ENCODE measurements at places on chromosomes 1 and 21.

- DNase-seq, result no peak
Observed at GRCh38 chr1:227268943-227269342, 49.3 kb downstream of the CDC42BPA start.

- DNase-seq, result no peak
Observed at GRCh38 chr1:206924592-206925105, 2.9 kb upstream of the FCMR start.

GRCh38 chr1:19035377-19036040 is 79.0 kb upstream of the IFFO2 start:
- DNase-seq, result no peak

GRCh38 chr1:54424398-54424797 is 18.2 kb upstream of the SSBP3 start:
- no peak for DNase-seq

- no peak for DNase-seq
Observed at GRCh38 chr1:43764581-43764980, 57.2 kb downstream of the ST3GAL3 start.

DNA sequence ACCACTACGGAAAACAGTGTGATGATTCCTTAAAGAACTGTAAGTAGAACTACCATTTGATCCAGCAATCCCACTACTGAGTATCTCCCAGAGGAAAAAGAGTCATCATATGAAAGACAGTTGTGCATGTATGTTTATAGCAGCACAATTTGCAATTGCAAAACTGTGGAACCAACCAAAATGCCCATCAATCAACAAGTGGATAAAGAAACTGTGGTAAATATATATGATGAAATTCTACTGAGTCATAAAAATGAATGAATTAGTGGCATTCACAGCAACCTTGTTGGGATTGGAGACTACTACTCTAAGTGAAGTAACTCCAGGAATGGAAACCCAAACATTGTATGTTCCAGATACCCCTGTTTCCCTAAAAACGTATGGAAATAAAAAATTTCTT is 337.0 kb upstream of the PTBP2 start:
- DNase-seq, result no peak

DNA sequence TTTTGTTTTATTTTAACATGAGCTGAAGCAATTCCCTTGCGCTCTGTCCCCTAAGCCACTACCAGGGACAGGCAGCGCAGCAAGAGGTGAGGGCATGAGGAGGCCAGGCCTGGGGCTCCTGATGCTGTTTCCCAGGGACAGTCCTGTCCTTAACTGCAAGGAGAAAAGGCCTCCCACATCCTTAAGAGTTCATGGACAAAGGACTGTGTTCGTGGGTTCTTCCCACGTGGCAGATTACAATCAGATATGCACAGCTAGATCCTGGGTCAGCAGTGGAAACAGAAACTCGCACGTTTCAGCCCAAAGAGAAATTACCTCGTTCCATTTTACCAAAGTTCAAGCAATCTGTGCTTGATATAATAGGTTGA is 85.8 kb downstream of the MIS18A start:
- no peak for DNase-seq

DNA sequence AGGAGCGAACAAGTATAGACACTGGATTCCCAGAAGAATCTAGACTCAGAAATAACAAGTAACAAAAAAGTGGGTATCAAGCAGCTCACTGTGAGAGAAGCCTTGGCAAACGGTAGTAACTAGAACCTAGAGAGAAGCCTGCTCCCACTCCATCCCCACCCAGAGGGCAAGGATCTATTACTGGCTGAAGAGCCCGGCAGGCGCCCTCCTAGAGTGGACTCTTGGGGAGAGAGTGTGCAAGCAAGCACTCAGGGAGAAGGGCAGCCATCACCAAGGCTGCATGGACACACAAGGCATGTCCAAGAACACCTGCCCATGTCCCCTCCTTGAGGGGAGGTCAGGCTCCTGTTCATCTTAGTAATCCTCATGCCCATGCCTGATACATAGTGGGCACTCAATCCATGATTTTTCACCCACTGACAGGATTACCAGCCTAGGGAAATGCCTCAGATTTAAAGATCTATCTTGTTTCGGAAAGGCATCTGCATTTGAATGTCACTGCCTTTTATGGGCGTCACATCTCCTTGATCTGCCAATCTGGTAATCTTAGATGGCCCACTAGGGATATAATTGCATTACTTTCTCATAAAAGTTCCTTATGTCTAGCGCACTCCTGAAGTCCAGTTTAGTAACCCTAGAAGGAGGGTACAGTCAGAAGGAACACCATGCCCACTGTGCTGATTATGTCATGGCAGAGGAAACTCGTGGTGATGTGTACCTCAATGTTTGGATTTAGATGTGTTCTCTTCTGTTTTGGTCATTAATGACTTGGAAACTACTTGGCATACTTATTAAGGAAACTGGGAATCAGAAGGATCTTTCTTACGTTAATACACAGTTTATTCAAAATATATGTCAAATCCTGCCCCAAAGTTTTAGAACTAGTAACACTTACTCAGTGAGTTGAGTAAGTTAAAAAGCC is 14.4 kb downstream of the CNN3 start:
- DNase-seq, result no peak

- no peak for DNase-seq
Observed at GRCh38 chr1:167795810-167796740, 74.3 kb downstream of the MPZL1 start.
